ENCODE measurements at places on chromosomes 5 and 9. TPM values are rescaled to one million over a fixed set of nuclear protein-coding genes. Genes with fewer than 3 reads are reported as not detected.

TMEM174 gene
- not detected for total RNA-seq

PCDHGA2 gene
- 0.33 TPM for total RNA-seq

CCL27 gene
- total RNA-seq: 0.84 TPM

N4BP3 gene
- total RNA-seq: 2.3 TPM

C1QTNF2 gene
- total RNA-seq: 1.8 TPM

FCN2 gene
- not detected for total RNA-seq

FANCG gene
- total RNA-seq: 48.8 TPM

PCDHGC5 gene
- total RNA-seq: 2.6 TPM

XRCC4 gene
- total RNA-seq: 12.1 TPM

PPP3R2 gene
- 0.34 TPM for total RNA-seq

KIF27 gene
- total RNA-seq: 13.2 TPM
